ENCODE measurements at places on chromosomes 1 and 21.

- no peak overlapping the region for H3K27ac ChIP-seq
- H3K27me3 ChIP-seq: peaks cover 15% of the 10 kb centered on the region
- no peak for DNase-seq
- peaks cover 3% of the 10 kb centered on the region for H3K4me1 ChIP-seq
- peak overlapping the region; percentile 46 for H3K4me3 ChIP-seq
Measured at GRCh38 chr1:1208713-1209433, 2.5 kb upstream of the TNFRSF18 start.

DNA sequence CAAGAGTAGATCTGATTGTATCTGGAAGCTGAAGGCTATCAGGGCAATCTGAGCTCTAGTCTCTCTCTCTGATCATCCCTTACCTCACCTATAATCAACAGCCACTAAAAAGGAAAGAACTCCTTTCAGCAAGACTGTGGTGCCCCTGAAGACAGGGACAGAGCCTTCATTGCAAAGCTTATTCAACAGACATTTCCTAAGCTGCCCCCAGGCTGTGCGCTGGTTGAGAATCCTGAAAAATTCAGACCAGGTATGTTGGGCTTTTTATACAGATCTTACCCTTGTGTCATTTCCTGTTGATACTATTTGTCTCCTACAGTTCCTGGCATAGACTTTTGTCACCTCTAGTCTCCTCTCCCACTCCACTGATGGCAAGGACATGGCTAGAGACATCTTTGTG lies 63.3 kb upstream of the PLA2G4A start:
- no peaks in the 10 kb centered on the region for H3K4me1 ChIP-seq
- no peak overlapping the region for H3K4me3 ChIP-seq
- DNase-seq: no peak
- H3K36me3 ChIP-seq: no peaks in the 10 kb centered on the region
- H3K27me3 ChIP-seq: no peaks in the 10 kb centered on the region
- no peak overlapping the region for H3K27ac ChIP-seq

DNA sequence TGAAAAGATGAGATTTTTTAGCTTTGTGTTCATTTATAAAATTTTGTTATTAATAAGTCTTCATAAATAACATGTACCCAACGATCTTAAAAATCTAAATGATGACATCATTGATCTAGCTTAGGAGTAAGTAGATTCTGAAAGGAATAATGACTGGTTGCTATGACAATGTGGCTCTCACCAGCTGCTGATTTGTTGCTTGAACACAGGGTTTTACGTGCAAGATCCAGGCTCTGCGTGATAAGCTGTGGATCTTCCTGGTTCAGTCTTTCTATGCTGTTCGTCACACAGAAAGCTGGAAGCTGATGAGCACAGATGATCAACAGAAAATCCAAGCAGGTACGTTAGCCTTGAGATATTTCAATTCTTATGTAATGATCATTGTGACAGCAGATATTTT lies 49.1 kb upstream of the C1orf146 start:
- H3K4me3 ChIP-seq: no peak overlapping the region
- H3K27me3 ChIP-seq: no peaks in the 10 kb centered on the region
- peaks cover 6% of the 10 kb centered on the region for H3K36me3 ChIP-seq
- H3K4me1 ChIP-seq: no peaks in the 10 kb centered on the region

DNA sequence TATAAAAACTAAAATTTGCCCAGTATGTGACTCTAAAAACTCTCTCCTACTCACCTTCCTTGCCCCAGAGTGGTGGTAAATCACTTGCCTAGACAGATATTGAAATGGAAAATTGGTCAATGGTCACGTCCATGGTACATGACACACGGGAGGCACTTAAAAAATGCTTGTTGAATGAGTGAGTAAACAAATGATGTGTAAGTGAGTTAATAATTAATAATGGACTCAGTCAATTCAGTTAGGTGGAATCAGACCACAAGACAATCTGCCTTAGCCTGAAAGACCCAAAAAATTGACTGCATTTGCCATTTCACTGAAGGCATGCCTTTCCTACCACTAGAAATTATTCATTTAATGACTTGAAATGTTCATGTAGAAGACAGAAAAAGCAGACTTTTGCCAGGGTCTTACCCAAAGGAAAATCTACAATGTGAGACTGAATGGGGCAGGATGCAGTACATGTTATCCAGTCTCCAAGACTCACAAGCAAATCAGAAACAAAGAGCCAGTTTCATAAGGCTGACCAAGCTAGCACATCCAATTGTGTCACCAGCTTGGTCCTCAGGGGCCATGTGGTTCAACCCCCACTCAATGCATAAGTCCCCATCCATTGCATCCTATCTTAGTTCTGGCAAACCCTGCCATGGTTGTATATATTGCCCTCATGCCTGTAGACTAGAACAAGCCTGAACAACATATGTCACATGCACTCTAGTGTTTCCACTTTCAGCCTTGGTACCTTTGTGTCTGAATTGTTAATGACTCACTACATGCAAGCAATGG lies 73.6 kb downstream of the TBX15 start:
- no peak for DNase-seq
- no peaks in the 10 kb centered on the region for H3K27me3 ChIP-seq
- H3K4me1 ChIP-seq: no peaks in the 10 kb centered on the region
- H3K27ac ChIP-seq: no peak overlapping the region
- no peaks in the 10 kb centered on the region for H3K36me3 ChIP-seq

GRCh38 chr1:223708001-223708359 lies 4.4 kb upstream of the CAPN2 start:
- H3K27me3 ChIP-seq: no peaks in the 10 kb centered on the region
- H3K36me3 ChIP-seq: no peaks in the 10 kb centered on the region
- peaks cover 41% of the 10 kb centered on the region for H3K4me1 ChIP-seq
- H3K27ac ChIP-seq: peak overlapping the region; percentile 94

- peak overlapping the region; percentile 57 for H3K27ac ChIP-seq
- H3K27me3 ChIP-seq: no peaks in the 10 kb centered on the region
- H3K4me3 ChIP-seq: peak overlapping the region; percentile 0
Measured at GRCh38 chr1:41537251-41537650, 52.8 kb upstream of the EDN2 start.

DNA sequence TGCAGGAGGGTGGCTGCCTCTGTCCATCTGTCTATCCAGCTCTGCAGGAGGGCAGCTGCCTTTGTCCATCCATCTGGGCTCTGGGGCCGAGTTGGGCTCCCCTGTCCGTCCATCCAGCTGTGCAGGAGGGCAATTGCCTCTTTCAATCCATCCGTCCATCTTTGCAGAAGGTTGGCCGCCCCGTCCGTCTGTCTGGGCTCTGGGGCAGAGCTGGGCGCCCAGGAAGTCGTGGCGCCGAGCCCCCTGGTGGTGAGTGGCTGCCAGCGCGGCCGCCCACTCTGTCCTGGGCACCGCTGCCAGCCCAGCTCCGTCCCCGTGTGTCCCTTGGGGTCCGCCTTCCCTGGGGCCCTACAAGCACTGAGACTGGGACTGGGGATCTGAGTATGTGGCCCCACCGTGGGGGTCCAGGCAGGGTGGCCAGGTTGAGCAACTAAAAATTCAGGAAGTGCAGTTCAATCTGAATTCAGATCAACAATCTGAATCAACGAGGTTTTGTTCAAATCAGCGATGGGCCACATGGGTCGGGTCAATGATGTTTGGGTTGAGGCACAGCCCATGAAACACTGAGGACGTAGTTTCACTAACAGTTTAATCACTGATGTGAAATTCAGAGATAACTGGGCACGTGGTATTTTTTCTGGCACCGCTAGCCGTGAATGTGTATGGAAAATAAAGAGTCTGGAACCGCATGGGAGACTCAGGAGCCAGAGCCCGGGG lies 99.1 kb upstream of the ACTRT2 start:
- no peak for DNase-seq
- H3K27me3 ChIP-seq: no peaks in the 10 kb centered on the region
- no peak overlapping the region for H3K4me3 ChIP-seq

- H3K27ac ChIP-seq: peak overlapping the region; percentile 60
- H3K4me1 ChIP-seq: peaks cover 2% of the 10 kb centered on the region
- no peaks in the 10 kb centered on the region for H3K27me3 ChIP-seq
- no peak overlapping the region for H3K4me3 ChIP-seq
- no peaks in the 10 kb centered on the region for H3K36me3 ChIP-seq
Measured at GRCh38 chr1:234932511-234933430, 195.9 kb downstream of the TOMM20 start.

DNA sequence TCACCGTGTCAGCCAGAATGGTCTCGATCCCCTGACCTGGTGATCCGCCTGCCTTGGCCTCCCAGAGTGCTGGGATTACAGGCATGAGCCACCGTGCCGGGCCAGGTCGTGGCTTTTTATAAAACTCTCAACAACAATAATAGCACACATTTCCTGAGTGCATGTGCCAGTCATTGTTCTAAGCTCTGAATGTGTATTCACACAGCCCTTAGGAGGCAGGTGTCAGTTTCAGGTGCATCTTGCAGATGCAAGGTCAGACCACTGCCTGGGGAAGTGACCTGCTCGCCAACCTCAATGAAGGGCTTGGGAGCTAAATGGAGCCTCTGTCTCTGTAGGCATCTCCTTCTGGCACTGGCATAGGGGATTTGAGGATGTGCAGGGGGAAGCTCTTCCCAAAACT lies 1.6 kb upstream of the LEFTY2 start:
- H3K4me1 ChIP-seq: peaks cover 8% of the 10 kb centered on the region
- H3K27ac ChIP-seq: no peak overlapping the region
- no peak for DNase-seq
- no peaks in the 10 kb centered on the region for H3K27me3 ChIP-seq
- no peak overlapping the region for H3K4me3 ChIP-seq

DNA sequence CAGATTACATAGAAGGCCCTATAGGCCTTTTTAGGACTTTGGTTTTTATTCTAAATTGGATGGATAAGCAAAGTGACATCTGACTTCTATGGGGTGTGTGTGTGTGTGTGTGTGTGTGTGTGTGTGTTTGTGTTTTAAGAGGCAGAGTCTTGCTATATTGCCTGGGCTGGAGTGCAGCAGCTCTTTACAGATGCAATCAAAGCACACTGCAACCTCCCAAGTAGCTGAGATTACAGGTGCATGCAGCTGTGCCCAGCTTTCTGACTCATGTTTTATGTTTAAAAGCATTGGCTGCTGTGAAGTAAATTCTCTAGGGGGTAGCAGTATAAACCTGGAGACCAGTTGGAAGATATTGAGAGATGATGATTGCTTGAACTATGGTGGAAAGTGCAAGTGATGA lies 12.4 kb upstream of the EVI5 start:
- no peaks in the 10 kb centered on the region for H3K27me3 ChIP-seq
- H3K4me3 ChIP-seq: no peak overlapping the region
- no peak overlapping the region for H3K27ac ChIP-seq
- DNase-seq: no peak

GRCh38 chr1:40612345-40612831 lies 53.1 kb downstream of the RIMS3 start:
- no peaks in the 10 kb centered on the region for H3K36me3 ChIP-seq
- no peak overlapping the region for H3K27ac ChIP-seq
- peaks cover 2% of the 10 kb centered on the region for H3K4me1 ChIP-seq
- peak; percentile 82 for DNase-seq

- H3K4me3 ChIP-seq: no peak overlapping the region
- no peaks in the 10 kb centered on the region for H3K27me3 ChIP-seq
- no peak for DNase-seq
- no peaks in the 10 kb centered on the region for H3K4me1 ChIP-seq
- no peaks in the 10 kb centered on the region for H3K36me3 ChIP-seq
Measured at GRCh38 chr21:27202301-27202700, 235.4 kb upstream of the ADAMTS5 start.

DNA sequence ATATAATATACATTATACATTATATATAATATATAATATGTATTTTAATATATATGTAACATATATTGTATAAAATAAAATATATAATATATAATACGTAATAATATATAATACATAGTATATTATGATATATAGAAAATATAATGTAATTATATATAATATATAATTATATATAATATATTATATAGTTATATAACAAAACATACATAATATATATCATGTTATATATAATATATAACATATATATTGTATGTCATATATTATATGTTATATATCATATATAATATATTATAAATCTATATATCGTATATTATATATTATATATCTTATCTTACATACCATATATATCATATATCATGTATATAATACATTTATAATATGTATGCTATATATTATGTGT lies 248.2 kb upstream of the TPTE start:
- H3K36me3 ChIP-seq: no peaks in the 10 kb centered on the region
- DNase-seq: no peak
- H3K4me1 ChIP-seq: no peaks in the 10 kb centered on the region
- no peaks in the 10 kb centered on the region for H3K27me3 ChIP-seq
